ENCODE measurements at places on chromosomes 2 and 18.
A peak's percentile ranks its signal among the peaks of the same experiment; 100 is the strongest.

GRCh38 chr2:231017231-231017598 lies 20.1 kb upstream of the C2orf72 start:
- DNase-seq = no peak

DNA sequence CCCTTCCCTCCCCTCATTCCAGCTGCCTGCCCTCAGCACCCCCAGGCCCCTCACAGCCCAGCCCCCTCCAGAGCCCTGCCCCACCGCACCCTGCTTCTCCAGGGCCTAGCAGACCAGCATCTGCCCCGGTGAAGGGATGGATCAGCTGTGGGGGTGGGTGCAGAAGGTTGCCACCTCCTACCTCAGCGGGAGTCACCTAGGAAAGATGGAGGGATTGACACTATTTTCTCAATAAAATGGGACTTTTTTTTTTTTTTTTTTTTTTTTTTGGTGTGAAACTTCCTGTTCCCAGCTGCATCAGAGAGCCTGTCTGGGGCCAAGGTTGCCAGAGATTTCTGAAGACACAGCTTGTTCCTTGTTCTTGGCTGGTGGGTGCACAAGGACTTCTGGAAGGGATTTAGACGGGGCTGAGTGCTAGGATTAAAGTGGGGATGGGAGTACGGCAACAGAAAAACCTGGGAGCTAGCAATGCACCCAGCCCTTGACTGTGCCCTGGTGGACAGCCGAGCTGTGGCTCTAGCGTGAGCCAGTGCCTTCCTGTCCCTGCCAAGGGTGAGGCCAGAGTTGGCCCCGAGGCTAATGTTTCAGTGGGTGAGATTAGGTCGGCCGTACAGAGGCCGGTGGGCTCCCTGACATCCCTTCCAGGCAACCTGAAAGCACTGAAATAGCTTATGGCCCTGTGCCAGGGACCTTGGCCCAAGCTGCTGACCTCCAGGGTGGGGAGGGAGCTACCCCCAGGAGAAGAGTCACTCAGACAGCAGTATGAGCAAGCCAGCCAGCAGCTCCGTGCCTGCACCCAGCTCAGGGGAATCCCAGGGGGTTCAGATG lies 4.6 kb downstream of the B3GNT7 start:
- no peak for DNase-seq

DNA sequence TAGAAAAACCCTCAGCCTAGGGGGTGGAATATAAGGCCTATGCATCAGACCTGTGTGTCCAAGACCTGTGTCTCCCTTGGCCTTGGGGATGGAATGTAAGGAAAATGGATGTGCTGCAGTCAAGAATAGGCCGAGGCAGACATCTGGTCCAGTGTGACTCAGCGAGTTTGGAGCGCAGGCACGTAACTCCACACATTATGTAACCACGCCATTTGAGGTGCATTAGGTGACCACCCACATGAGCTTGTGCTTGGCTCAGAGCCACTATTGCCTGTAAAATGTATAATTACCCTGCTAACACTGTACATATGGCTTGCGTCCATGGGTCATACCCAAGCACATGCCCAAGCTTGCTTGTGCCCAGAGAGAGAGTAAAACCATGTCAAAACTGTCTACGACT lies 580.9 kb upstream of the HNMT start:
- DNase-seq = no peak

GRCh38 chr2:233248999-233249398 lies 2.5 kb upstream of the ATG16L1 start:
- peak; percentile 74 for DNase-seq

- DNase-seq = no peak
Measured at GRCh38 chr2:106109675-106110424, 84.3 kb downstream of the UXS1 start.

- no peak for DNase-seq
Measured at GRCh38 chr2:143803936-143804335, 674.7 kb downstream of the ARHGAP15 start.

DNA sequence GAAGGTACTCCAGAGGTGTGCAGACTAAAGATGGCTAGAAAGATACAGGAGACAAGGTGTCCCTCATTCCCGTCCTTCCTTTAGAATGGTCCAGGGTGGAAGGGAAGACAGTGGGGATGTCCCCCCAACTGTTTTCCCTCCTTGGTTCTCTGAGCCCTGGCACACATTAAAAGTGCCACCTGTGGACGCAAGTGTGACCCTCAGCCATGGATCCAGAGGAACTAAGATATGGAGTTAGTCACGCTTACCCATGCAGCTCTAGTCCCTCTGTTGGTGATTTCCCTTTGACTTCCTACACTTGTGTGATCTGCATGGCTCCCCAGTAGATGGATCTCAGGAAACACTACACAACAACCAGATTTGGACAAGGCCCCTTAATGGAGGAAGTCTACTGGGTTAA lies 113.1 kb upstream of the SRD5A2 start:
- no peak for DNase-seq

GRCh38 chr2:29495068-29495467 lies 379.9 kb downstream of the CLIP4 start:
- no peak for DNase-seq

- DNase-seq = no peak
Measured at GRCh38 chr2:43715300-43716098, 39.3 kb upstream of the C1GALT1C1L start.

DNA sequence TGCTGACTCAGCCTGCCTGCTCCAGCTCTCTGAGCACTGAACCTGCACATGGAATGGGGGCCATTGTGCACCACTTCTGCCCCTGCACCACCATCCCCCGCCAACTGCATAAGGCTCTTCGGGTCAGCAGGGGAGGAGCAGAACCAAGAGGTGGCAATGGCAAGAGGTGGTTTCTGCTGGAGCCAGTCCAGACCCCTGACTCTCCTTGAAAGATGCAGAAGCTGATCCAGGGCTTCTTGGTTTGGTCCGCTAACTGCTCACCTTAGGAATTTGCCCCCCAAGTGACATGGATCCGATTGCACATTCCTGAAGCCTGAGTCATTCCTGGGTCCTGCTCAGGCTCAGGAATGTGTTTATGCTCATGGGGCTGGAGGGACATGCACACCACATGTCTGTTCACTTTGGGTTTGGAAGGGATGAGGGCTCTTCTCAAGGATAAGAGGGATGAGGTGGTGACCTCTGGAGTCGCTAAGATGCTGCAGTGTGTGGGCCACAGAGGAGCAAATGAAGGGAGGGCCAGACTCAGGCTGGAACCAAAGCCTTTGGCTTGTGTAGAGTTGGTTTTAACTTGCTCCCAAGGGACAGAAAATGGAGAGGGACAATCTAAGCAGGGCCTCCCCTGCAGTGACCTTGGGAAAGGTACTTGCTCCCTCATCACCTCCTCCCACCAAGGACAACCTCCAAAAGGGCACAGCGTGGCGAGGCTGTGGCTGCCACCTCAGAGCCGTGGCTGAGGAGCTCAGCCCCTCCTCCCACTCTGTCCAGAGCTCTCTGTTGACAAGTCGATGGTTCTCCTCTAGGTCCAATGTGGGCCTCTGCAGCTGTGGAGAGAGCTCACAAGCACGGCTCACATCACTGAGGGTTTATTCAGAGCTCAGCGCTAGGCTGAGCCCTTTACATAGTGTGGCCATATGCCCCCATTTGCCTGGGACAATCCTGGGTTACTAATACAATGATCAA lies 66.2 kb downstream of the HS1BP3 start:
- DNase-seq = no peak

DNA sequence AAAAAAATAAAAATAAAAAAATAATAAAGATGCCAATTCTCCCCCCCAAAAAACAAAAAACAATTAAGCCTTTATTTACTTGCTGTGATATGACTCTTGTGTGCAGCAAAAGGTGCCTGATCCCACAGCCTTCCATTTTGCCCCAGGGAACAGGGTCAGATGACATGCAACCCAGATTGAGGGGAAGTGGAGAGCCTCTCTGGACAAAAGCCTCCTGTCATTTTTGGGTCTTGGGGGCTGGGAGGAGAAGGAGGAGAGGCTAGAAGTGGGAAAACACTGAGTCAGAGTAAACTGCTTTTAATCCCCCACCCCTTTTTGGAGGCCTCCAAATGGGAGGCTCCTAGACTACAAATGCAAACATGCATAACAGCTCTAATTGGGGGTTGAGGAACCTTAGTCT lies 46.6 kb upstream of the SCG2 start:
- DNase-seq = no peak

DNA sequence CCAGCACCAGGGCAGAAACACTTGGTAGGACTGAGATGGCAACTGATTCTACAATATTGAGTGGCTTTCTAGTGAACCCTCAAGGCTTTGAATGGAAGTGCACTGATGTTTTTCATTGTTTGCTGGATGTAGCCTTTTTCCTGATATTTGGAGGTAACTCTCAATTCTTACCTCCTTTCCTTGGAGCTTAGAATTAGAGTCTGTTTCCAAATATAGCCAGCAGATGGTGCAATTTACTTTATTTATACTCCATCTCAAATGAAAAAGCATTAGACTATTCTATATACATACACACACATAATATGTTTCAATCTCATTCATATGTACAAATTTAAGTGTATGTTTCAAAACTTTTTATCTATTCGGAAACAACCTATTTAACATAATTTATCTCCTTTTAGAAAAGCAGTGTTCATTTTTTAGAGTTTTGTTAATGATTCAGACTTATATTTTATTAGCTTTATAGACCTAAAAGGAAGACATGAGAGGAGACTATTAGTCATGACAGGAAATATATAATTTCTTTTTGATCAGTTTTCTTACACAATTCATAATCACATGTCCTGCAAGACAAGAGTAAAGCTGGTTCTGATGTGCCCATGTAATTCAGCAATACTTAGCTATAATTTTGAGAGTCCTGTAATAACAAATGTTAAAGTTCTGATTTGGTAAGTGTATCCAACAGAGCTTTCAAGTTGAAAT lies 124.8 kb downstream of the NUP35 start:
- DNase-seq = no peak

DNA sequence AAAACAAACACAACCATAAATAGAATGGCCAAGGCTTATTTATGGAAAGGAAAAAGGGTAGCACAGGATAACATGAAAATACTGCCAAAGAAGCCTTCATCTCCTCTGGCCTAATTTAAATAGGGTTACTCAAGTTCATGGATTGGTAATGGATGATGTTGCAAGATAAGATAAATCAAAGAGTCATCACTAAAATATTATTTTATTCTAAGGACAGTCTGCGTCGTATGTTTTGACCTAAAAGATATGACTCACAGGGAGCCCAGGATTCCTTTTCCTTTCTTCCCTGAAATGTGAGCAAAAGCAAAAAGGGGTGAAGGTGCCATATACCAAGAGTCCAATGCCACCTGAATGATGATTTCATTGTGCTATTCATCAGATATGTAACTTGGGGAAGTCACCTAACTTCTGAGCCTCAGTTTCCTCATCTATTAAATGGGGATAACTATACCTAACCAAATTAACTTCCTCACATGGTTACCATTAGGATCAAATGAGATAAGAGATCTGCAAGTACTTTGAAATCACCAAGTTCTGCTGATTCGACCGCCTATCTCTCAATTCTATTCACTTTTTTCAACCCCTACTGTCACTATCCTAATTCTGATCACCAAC lies 137.7 kb downstream of the THADA start:
- DNase-seq = no peak

DNA sequence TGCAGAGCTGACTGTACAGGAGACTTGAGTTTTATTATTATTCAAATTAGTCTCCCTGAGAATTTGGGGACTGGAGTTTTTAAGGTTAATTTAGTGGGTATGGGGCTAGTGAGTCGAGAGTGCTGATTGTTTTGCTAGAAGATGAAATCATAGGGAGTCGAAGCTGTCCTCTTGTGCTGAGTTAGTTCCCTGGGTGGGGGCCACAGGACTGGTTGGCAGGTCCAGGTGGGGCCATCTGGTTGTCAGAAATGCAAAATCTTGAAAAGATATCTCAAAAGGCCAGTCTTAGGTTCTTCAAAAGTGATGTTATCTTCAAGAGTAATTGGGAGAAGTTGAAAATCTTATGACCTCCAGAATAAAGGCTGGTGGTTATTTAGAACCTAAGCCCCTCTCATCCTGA lies 267.3 kb downstream of the MYCN start:
- DNase-seq = no peak

GRCh38 chr2:122955776-122956175 lies 1069.3 kb upstream of the CNTNAP5 start:
- no peak for DNase-seq

DNA sequence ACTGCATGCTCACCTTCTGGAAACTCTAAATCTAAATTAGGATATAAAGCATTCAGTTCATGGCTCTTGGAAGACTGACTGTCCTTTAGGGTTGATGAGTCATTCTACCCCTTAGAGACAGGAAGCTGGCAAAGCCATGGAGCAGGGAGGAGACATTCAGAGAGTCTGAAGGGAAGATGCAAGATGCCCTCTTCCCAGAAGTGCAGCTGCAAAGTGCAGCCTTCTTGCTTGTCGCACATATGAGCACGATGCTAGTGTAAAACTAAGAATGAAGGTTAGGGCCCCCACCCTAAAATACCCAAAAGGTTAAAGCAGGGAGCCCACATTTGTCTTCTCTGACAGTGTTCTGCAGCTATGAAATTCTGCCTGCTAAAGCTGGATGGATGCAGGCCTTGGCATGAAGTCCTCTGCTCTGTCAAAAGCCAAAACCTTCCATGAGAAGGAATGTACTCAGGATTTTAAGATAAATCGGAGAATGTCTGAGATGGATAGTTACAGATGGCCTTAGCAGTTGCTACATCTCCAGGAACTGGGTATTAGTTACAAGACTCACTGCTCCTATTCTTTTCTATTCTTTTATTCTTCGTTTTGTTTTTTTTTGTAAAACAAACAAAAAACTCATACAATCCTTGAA lies 89.7 kb downstream of the POLE4 start:
- no peak for DNase-seq

- no peak for DNase-seq
Measured at GRCh38 chr18:50079571-50080295, 115.2 kb downstream of the MYO5B start.

DNA sequence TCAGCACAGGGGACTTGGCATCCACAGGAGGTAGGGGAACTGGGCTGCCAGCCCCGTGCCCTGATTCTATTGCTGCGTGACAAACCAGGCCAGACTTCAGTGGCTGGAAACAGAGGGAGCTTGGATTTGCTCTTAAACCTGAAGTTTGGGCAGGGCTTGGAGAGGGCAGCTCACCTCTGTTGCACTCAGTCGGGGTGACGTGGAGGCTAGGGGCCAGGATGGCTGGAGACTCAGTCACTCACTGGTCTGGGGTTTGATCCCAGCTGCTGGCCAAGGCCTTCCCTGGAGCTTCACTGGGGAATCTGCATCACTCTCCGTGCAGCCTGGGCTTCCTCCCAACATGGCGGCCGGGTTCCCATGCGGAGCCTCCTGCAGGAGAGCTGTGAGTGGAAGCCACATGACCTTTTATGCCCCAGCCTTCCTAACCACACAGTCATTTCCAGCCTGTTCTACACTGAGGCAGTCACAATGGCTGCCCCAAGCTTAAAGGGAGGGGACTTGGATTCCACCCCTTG lies 175.2 kb upstream of the HDAC4 start:
- DNase-seq = no peak

GRCh38 chr18:63182310-63182772 lies 137.2 kb downstream of the BCL2 start:
- no peak for DNase-seq

DNA sequence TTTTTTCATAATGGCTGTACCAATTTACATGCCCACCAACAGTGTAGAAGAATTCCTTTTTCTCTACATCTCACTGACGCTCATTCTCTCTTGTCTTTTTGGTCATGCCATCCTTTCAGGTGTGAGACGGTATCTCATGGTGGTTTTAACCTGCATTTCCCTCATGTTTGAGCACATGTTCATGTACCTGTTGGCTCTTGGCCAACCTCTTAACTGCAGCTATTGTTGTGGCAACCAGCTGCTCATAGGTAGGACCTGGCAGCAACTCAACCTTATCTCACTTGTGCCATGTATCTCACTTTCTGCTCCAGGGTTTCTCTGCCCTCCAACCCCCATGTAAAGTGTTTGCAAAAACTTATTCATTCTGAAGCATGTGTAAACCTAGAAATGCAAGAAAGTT lies 167.5 kb downstream of the UPP2 start:
- no peak for DNase-seq

All from GDM1 (cell line).